ENCODE measurements at places on chromosomes 6 and 20.

DNA sequence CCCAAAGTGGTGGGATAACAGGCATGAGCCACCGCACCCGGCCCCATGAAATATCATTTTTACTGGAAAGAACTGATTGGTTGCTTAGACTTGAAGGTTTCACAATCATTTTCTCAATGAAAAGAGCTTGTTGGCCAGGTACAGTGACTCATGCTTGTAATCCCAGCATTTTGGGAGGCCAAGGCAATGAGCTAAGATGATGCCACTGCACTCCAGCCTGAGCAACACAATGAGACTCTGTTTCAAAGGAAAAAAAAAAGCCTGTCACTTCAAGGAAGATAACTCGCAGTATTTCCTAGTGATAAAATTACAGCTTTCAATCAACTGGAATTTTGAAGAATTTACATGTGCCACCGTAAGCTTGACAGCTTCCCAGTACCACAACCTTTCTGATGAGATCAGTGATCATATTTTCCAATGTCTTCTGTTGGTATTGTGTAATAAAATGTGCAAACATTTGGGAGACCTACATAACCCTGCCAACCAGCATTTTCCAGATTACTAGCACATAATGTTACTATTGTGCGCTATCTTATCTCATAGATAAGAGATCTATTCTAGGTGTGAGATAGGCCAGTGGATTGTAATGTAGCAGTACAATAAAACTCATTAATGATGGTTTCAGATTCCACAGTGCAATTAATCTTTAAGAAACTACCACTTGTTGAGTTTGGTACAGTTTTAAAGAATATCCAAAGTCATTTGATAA lies 7.2 kb downstream of the PNLDC1 start:
- no peak for DNase-seq

GRCh38 chr6:16388488-16388887 lies 150.1 kb downstream of the GMPR start:
- no peak for DNase-seq

- DNase-seq: no peak
Observed at GRCh38 chr6:792662-793061, 99.7 kb upstream of the EXOC2 start.

- DNase-seq: no peak
Observed at GRCh38 chr6:91082311-91082832, 495.5 kb upstream of the MAP3K7 start.

DNA sequence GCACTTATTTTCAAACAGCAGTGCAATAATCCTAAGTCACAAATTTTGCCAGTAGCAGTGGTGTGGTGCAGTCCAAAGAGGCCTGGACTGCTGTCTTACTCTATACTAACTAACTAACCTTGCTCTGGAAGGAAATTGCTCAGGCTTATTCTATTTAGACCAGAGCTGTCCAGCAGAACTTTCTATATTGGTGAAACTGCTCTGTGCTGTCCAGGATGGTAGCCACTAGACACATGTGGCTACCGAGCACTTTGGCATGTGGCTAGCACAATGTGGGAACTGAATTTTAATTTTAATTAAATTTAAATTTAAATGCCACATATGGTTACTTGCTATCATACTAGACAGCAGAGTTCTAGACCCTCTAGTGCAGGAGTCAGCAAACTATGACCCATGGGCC lies 27.1 kb upstream of the FBXO9 start:
- no peak for DNase-seq

- no peak for DNase-seq
Observed at GRCh38 chr6:42978487-42978838, 518 bp downstream of the PEX6 start.

DNA sequence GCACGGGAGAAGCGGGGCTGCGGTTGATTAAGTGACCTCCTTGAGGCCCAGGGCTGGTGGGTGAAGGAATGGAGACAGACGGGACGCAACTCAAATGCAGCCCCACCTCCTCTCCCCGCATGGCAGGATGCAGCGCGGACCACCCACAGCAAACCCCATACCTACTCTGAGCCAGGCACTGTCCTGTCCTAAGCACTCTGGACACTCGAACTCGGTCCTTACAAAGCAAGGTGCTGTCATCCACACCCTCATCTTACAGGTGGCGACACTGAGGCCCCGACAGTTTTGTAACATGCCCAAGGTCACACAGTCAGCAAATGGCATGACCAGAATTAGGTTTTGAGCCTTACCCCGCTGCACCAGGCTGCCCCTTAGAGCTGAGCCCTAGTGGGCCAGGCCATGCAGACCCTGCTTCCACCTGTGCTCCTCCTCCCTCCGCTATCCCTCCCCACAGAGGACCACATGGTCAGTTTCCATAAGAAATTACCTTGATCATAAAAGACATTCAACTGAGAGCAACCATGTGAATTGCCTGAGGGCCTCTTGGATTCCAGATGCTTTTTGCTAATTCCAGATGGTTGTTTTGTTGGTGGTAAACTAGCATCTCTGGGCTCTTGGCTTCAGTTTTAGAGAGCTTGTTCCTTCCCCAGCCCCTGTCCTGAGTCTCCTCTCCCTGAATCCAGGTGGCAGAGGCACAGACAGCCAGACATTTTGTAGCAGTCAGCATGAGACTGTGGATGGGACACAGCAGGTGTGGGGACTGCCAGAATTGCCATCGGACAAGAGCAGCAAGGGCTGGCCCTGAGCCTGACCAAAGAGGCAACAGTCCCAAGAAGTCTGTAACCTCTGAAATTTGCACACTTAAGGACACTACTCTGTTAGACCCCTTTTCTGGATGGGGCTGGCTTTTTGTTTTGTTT lies 171.9 kb upstream of the PMEPA1 start:
- DNase-seq: no peak

- DNase-seq: no peak
Observed at GRCh38 chr6:15517600-15517999, 145.2 kb downstream of the DTNBP1 start.

DNA sequence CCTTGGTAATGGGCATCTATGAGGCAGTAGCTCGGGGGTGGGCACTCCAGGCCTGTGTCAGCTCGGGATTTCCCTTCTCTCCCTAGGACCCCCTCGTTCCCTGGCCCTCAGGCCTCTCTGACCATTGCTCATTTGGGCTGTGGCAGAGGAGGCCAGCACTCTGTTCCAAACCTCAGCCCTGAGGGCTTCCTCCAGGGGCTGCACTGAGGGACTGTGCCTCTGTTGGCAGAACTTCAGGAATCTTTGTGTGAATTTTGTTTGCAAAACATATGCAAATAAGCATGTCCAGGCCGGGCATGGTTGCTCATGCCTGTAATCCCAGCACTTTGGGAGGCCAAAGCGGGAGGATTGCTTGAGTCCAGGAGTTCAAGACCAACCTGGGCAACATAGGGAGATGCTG lies 11.0 kb downstream of the PACSIN1 start:
- DNase-seq: no peak

DNA sequence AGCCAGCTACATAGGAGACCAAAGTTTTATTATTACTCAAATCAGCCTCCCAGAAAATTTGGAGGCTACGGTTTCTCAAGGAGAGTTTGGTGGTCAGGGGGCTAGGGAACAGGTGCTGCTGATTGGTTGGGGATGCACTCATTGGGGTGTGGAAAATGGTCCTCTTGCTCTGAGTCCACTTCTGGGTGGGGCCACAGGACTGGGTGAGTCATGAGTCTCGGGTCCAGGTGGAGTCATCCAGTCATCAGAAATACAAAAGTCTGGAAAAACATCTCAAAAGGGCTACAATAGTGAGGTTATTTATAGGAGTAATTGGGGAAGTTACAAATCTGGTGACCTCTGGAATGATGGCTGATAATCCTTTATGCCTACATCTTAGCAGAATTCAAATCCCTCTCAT lies 54.3 kb upstream of the SLC22A16 start:
- DNase-seq: no peak

All from stimulated activated CD8-positive, alpha-beta memory T cell treated with anti-CD3 and anti-CD28 coated beads, Interleukin-2, amount 100 ng/mL, for 48 hours (primary cell).